GM04504 (cell line): ENCODE measurements at places on chromosomes 5 and 9.

DNA sequence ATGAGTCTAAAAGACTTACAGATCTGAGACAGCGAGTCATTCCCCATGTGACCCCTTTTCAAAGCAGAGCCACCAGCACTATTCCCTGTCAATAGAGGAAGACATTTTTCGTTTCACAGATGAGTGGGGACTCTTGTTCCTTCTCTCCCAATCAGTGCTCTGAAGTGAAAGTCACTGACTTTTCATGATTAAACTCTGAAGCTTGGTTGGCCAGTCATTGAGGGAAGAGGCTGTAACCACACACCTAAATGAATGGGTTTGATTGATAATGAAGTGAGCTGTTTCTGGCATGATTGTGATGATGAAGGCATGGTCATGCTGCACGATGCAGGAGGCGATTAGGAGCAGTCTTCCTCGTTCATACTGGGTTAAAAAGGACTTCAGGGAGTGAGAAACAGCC is 171.9 kb downstream of the ZNF462 start:
- DNase-seq: no peak

DNA sequence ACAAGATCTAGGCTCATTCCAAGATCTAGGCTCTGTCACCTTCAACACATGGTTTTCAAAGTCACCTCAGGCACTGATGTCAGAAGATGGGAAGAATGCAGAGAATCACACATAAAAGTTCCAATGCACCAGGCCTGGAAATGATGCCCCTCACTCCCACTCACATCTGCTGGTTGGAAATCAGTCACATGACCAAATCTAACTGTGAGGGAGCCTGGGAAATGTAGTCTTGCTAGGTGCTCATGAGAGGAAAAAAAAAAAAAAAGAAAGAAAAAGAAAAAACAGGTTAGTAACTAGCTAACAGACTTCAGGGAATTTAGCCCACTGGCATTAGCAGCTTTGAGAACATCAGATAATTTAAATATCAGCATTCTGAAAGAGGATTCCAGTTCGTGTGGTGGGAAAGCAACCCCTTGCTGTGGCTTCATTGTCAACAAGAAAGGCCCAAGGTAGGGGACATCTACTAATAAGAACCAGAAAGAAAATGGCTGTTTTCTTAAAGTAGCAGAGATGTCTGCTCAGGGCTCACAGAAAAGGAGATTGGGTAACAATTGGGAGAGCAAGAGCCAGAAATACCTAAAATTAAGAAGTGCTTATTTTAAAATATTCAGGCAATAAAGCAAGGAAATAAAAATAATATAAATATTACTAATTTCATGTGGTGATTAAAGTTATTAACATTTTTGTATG is 614.3 kb downstream of the ACTL7B start:
- no peak for DNase-seq

DNA sequence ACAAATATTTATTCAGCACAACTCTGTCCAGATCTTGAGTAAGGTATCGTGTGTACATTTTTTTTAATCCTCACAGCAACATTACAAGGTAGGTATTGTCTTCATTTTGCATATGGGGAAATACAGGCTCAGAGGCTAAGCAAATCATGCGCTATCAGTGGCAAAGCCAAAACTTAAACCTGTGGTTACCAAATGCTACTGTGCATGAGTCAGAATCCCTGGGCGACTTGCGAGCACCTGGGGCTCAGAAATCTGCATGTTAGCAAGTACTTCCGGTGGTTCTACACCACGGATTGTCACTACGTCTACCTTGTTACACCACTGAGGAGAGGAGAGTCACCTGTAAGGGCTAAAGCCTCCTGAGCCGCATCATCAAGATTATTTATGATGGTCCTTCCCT is 21.3 kb downstream of the C5orf58 start:
- DNase-seq: no peak

DNA sequence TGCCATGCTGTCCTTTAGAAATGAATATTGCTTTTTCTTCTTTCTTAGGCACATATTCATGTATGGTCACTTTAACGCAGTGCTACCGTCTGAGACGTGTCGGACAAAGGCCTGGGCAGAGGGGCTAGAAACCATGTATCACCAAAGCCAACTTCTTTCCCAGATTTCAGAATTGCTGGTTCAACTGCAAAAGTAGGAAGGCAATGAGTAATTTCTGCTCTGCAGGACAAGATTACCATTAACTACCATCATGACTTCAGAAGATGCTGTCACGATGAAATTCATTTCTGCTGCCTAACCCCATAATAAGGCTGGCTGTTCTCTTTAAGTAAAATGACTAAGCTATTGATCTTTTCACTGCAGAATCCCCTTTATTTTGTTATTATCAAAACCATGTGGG is 306.7 kb downstream of the PDE4D start:
- DNase-seq: no peak

GRCh38 chr5:10550222-10550995 is 13.5 kb upstream of the ANKRD33B start:
- DNase-seq: no peak

- DNase-seq: no peak
Measured at GRCh38 chr9:128175102-128175563, 15.1 kb downstream of the BBLN start.

DNA sequence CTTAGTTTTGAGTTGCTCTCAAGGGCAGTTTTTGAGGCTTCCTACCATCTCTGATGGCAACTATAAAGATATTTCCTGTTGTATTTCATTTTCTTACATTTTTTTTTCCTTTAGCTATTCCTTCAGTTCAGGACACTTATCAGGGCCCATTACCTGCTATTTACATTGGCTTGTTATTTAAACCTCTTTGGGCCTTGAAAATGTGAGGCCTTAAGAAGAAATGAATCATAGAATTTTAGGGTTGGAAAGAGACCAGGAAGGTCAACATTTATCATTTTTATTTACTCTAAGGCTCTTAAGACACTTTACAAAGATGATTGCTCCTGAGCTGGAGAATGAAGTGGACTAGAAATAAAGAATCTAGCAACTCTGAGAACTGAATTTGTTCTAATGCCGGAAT is 335.2 kb downstream of the DTWD2 start:
- DNase-seq: no peak

DNA sequence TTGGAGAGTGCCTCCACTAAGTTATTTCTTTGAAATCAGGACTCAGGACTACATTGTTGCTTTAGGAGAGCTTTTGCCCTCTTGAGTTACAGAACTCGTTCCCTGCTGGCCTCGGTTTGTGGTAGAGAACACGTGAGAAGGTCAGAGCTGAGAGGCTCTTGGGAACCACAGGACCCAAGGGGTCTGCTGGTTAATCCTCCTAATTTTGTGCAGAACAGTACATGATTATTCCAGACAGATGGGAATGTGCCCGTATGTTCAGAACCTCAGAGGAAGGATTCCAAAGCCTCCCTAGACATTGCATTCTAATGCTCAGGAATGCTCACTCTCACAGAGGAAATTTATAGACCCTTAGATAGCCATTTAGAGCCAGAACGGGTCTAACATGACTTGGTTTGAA is 25.2 kb upstream of the BASP1 start:
- no peak for DNase-seq

DNA sequence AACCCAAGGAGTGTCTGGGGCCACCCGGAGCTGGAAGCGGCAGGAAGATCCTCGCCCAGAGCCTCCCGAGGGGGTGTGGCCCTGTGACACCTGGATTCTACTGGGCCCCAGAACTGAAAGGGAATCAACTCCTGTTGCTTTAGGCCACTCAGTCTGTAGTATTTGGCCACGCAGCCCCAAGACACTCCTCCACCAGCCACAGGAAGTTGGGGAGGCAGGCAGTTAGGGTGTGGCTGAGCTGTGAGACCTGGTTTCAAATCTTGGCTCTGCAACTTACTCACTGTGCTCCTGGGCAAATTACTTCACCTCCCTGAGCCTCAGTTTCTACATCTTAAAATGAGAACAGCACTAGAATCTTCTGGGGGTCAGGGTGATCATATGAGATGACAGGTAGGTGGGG is 119.8 kb upstream of the PPP1R26 start:
- no peak for DNase-seq

- DNase-seq: no peak
Measured at GRCh38 chr9:114181607-114182409, 26.5 kb downstream of the COL27A1 start.

DNA sequence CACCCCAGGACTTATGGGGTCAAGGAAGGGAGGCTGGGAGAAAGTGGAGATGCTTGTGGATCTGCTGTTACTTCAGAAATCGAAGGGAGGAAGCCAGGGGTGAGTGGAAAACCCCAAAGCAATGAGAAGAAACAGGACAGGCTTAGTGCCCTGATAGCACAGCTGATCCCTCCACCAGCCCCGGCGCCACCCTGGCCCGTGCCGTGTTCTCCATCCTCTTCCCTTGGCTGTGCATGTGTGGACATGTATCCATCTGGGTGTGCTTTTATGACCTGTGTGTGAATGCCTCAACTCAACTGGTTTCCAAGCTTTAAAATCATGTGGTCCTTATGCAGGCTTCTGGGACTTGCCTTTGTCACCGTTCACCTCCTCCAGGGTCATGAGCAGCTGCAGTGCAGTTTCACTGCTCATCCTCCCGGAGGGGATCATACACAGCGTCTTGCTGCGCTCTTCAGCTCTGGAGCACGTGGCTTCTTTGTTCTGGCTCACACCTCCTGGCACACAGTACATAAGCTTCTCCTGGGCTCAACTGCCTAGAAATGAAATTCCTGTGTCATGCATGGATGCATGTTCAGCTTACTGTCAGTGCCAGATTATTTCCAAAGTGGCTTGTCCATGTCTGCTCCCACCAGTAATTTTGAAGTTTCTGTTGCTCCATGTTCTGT is 58.2 kb downstream of the IPPK start:
- DNase-seq: no peak

DNA sequence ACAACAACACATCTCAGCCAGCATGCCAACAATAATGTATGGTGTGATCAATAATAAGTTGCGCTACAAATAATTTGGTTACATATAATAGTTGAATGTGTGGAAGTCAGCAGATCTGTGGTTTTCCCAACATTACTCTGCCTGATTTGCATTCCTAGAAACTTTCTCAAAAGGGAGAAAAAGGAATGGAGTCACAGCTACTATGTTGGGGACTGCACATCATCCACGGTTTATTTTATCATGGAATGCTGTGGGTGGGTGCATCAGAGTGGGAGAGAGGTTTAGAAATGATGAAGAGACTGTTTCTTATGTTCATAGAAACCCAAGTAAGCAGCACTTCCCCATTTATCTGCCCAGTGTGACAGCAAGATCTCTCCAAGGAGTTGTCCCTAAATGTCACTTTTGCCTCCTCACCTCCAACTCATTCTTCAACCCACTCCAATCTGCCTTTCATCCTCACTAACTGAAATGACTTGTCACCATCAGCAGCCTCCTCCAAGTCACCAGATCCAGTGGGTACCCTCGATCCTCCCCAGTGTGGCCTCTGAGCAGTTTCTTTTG is 2.8 kb upstream of the SPOCK1 start:
- DNase-seq: no peak

GRCh38 chr5:147854894-147855773 is 23.4 kb upstream of the SCGB3A2 start:
- DNase-seq: no peak

DNA sequence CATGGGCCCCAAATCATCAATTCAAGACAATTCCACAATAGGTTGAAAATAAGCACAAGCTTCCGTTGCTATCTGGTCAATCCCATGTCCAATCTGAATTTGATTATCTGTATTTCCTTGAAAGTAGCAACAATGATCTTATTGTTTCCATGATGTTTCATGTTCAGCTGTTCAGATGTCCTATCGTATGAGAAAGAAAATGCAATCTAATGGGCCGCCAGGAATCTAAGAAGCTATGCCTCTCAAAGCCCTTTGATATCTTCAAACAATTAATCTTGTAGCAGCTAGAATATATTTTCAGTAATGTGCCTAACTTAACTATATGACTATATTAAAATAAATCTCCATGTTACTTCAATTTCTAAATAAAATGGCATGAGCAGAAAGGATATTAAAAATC is 32.1 kb upstream of the ALDOB start:
- no peak for DNase-seq

GRCh38 chr5:68216245-68217046 is 890 bp downstream of the PIK3R1 start:
- no peak for DNase-seq

- peak; percentile 69 for DNase-seq
Measured at GRCh38 chr9:126516936-126517832, 96.5 kb upstream of the LMX1B start.

DNA sequence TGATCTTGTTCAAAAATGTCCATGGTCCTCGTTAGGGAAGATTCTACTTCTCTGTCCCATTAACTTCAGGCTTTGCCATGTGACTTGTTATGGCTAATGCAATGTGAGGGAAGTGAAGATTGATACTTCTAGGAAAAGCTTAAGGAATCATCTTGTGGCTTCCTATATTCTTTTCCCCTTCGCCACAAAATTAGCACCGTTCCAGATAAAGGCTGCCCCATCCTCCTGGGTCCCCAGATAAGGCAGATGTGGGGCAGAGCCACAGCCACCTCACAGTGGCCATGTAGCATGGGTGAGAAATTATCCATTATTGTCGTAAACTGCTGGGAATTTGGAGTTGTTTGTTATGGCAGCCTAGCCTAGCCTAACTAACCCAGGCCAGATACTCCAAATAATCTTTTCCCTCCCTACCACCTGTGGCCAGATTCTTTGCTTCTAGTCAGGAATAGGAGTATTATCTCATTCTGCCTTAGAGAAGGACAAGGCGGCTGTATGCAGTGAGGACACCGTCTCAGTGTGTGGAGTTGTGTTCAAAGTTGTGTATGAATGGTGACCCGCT is 31.9 kb upstream of the BOD1 start:
- no peak for DNase-seq

DNA sequence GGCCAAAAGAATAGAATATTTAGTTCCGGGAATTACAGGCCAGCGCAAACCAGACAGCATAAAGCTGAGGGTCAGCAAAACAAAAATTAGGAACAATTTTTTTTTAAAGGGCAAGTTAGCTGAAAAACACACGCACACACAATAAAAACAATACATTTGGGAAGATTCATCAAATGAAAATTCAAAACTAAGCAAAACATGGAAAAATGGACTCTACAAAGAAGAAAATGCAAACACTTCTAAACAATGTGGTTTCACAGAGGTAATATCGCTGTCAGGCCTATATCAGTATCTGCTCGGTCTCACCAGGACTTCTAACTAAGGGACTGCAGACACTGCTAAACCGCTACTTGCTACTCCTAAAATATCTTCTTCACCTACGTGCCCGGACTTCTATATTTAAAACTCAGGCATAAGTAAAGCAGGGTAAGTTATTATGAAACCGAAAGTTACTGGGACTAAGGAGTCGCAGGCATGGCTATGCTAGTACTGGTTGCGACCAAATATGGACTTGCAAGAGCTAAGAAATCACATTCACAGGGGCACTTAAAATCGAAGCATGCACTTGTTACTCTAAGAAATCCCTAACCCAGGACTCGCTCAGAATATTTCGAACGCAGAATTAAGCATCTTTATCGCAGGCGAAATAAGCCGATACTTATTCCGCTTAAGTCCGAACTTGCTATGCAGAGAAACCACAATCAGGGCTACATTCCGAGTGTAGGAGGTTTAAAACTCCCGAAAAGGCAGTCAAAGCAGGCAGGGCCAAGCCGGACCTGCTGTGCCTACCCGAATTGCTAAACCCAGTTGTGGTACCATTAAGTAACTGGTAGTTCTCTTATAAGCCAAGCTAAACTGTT is 2.3 kb downstream of the ANXA2R start:
- no peak for DNase-seq
